ENCODE measurements at places on chromosomes 1 and 21.

GRCh38 chr1:63575340-63575826 lies 17.8 kb upstream of the PGM1 start:
- peak; percentile 58 for DNase-seq

GRCh38 chr21:22191581-22191980 lies 1193.4 kb downstream of the NCAM2 start:
- no peak for DNase-seq

GRCh38 chr1:46406881-46407608 lies 12.9 kb downstream of the FAAH start:
- no peak for DNase-seq

DNA sequence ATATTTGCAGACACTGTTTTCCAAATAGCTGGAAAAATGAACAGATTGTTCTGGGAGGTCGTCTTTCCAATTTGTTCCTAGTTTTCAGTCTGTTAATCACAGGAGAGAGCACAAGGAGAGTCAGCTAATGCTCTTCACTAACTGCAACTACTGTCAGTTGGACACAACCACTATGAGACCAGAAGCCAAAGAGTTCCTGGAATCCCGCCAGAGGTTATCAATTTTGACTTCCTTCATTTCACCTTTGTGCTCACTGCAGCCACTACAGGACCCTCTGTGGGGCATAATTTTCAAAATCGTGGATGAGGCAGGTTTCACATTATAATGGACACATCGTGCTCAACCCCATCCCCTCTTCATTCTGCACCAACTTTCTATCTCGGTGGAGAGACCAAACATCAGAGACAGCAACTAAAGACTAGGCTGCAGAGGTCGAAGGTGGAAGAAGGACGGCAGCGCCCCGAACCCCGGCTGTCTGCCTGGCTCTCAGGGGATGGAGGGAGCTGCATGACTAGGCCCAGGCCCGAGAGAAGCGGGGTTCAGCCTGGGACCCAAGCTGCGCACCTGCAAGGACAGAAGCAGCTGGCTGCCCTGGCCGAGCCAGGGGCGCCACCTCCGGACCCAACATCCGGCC lies 602 bp downstream of the KIAA0319L start:
- no peak for DNase-seq

- no peak for DNase-seq
Measured at GRCh38 chr1:165484532-165484931, 39.6 kb upstream of the RXRG start.

DNA sequence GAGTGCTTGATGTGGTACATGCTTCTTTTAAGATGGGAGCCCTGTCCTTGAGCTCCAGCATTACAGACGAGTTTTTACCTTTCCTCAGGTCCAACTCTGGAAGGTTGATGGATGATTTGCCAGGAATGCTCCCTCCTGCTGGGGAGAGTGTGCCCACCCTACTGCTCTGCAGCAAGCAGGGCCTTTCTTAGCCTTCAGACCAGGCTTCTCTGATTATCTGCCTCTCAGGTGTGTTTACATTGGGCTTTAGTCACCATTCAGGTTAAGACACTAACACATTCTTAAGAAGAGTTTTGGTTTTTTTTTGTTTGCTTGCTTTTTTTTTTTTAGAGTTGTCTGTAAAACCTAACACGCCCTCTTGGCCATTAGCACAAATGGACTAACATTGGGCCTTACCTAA lies 301.8 kb downstream of the KCNT2 start:
- DNase-seq = no peak

DNA sequence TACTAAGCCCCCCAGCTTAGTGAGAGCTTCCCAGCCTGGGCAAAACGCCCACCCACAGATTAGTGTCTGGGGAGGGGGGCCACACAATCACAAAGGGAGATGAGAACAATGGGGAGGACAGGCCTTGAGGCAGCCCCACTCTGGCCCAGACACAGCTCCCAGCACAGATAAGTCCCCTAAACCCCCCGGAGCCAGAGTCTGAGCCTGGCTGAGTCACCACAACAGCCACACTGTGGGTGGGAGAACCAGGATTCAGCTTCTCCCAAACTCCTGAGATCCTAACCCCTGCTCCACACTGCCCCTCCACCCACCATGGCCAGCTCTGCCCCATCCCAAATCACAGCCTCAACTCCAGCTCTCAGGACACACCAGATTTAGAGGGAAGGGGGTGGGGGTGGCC lies 4.2 kb downstream of the NECTIN4 start:
- peak; percentile 26 for DNase-seq

DNA sequence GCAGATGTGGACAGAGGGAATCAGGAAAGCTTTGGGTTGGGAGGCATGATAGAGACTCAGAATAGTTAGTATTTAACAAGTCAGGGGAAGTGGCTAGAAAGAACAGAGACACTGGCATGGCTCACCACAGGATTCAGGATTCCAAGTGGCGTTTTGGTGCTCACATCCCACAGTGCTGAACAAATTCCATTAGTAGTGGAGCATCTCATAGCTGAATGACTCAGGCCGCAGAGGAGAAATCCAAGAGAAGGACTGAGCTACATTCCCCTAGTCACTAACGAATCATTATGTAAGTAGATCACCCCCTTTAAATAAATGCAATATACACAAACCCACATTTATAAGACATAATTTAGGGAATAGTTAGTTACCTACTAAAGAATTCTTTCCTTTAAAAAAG lies 5.0 kb upstream of the KCNJ9 start:
- peak; percentile 34 for DNase-seq
